Motor neuron (in vitro differentiated cells): ENCODE measurements at places on chromosomes 3 and 15. TPM values are rescaled to one million over a fixed set of nuclear protein-coding genes. Genes with fewer than 3 reads are reported as not detected.

The SEMA6D gene
- total RNA-seq: 296 and 322 TPM in 2 replicates

DNA sequence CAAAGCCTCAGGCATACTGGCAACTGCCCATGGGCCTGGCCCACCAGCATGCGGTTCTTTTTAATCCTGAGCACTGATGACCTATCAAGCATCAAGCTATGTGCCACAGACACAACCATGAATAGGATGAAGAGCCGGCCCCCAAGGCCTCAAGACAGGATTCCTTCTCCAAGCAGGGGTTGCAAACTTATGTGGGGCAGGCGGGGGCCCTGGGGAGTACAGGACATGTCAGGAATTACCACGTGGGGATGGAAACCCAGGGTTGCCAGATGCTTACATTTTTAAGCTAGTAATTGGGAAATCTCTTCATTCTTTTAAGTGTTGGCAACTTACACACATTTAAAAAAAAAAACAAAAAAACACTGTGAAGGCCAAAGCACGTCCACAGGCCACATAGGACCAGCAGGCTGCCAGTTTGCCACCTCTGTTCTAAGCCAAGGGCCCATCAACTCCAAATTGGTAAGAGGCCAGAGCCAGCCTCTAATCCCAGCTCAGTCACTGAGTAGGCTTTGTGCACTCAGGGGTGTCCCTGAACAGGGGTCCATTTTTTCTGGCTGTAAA is 32.8 kb downstream of the BDH1 start:
- ATAC-seq: no peak

The RARB gene
- 16.9 and 19.4 TPM in 2 replicates for total RNA-seq

The TMCO5A gene
- 0.06 TPM in 1 of 2 replicates, not detected in the other for total RNA-seq

- ATAC-seq: no peak
Observed at GRCh38 chr3:122077293-122078234, 22.4 kb downstream of the CD86 start.

- ATAC-seq: peak; percentile 93
Observed at GRCh38 chr15:22838292-22839042, at the start of gene NIPA2. TSS of gene NIPA2 (plus strand) at chr15:22838666. CDS start at chr15:22851732, 13,066 bp downstream.

The CEP152 gene
- 1.4 and 1.7 TPM in 2 replicates for total RNA-seq

- ATAC-seq: no peak
Observed at GRCh38 chr15:20106026-20106425, 435.6 kb downstream of the GOLGA6L6 start.

GRCh38 chr15:39320355-39320754 is 260.5 kb upstream of the THBS1 start:
- no peak for ATAC-seq

- peak; percentile 5 for ATAC-seq
Observed at GRCh38 chr15:84819291-84819768, 2.2 kb downstream of the ALPK3 start.

DNA sequence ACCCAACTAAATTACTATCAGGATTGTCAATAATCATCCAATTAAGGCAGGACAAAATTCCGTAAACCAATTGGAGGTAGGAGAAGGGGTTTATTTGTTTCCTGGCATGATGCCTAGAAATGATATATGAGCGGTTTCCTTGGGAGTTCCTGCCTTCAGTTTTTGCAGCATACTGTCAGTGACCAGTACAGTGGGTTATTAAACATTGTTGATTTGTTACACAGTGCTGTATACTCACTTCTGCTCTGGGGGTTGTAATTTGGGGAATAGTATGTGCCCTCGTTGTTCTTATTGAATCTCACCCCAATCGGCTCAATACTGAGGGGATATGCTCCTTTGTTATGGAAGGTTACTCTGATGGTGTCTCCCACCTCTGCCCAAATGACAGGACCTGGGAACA is 22.2 kb downstream of the CP start:
- ATAC-seq: no peak

The SOX2 gene
- total RNA-seq: 1.1 TPM in 1 of 2 replicates, not detected in the other

- ATAC-seq: no peak
Observed at GRCh38 chr15:69679623-69680228, 227.1 kb downstream of the RPLP1 start.

DNA sequence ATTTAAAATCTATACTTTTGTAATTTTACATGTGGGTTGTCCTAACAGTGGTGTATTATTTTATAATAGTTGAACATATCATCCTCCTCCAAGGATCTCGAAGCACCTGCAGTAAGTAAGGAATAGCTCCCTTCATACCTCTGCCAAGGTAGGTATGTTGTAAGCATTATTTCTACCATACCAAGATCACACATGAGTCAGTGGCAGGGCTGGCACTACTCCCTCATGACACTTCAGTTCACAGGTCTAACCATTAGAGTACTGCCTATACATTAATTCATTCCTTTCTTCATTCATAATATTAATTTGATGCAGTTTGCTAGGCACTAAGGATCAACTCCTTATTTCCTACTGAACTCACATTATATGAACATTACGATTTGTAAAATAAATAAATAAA is 11.9 kb upstream of the LEKR1 start:
- ATAC-seq: no peak

- ATAC-seq: peak; percentile 36
Observed at GRCh38 chr15:48331796-48332641, 790 bp downstream of the DUT start.

The IL12A gene
- 0.22 and 0.38 TPM in 2 replicates for total RNA-seq

GRCh38 chr15:75230551-75231371 is 27.4 kb upstream of the GOLGA6C start:
- ATAC-seq: no peak

DNA sequence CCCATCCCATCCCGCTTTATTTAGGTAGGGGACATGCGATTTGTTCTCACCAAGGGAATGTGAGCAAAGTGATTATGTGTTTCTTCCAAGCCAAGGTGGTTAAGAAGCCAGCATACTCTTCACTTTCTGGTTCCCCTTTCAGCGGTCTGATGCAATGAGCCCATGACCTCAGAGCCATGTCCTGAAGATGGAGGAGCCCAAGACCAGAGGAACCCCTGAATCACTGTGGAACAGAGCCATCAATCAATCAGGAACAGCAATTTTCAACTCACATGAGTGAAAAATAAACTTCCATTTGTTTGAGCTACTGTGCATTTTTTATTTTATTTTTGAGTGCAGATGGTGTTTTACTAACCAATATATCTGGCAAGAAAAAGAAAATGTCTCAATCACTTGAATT is 10.8 kb downstream of the THRB start:
- no peak for ATAC-seq

DNA sequence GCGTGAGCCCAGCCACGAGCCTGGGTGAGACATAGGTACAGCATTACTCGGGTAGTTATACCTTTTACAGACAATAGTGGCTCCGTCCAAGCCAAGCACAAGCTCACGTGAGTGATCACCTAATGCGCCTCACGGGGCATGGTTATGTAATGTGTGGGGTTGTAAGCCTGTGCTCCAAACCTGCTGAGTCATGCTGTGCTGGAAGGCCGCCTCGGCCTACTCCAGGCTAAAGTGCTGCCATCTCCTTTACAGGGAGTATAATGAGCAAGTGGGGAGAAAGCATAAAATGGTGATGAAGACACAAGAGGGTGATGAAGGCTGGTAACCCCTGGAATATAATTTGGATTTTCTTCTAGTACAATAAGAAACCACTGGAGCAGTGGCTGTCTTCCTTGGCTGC is 175.8 kb upstream of the STT3B start:
- ATAC-seq: no peak

The COLQ gene
- 3.1 and 3.3 TPM in 2 replicates for total RNA-seq

DNA sequence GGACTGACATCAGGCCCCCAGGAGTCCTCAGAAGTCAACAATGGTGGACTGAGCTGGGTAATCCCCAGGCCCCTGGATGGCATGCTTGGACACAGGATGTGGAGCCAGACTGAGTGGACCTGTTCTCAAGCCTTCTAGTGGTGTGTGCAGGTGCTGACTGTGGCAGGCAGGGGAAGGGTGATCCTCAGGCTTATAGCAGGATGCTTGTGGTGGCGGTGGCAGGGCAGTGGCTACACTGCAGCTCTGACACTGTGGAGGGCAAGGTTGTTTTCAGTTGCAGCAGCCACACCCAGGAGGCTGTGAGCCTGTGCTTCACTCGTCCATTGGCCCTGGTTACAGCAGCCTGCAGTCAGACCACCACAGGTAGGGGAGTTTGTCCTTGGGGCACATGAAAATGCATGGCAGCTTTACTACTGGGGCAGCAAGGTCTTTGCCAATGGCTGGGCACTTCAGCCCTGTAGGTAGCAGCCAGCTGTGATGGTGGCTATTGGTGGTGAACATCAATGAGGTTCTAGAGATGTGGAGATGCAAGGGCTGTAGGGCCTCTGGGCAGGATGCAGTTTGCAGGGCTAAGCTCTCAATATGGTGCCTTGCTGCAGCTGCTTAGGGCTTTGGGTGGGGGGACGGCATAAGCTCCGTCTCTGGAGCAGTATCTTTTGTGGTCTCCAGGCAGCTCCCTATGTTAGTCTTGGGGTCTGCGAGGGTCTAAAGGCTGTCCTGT is 17.5 kb upstream of the MYO5A start:
- peak; percentile 17 for ATAC-seq

DNA sequence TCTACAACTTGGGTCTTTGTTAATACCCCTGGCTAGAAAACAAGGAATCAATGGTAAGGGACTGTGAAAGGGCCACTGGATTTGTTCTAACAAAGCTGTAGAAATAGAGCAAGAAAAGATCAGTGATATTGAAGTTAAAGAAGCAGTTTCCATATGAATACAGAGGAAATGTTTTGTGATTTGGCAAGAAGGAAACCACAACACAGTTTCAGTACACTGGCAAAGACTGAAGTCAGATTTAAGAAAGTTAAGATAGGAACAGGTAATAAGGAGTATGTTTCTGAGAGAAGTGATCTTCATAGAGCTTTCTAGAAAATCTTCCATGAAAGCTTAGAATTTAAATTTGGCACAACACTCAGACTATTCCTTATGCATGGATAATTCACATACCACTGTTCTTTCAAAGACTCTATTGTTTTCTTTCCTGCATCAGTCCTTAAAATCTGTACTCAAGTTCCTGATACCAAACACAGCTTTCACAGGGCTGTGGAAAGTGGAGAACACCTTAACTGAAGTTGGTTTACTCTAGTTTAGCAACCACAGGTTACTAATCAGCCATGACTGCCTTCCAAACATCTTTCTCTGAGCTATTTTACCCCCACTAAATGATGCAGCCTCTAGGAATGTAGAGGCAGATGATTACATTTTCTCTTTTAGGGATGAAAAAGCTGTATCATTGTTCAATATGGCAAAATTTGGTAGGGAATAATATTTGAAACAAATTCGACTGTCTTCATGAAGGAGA is 32.4 kb upstream of the ALCAM start:
- no peak for ATAC-seq

DNA sequence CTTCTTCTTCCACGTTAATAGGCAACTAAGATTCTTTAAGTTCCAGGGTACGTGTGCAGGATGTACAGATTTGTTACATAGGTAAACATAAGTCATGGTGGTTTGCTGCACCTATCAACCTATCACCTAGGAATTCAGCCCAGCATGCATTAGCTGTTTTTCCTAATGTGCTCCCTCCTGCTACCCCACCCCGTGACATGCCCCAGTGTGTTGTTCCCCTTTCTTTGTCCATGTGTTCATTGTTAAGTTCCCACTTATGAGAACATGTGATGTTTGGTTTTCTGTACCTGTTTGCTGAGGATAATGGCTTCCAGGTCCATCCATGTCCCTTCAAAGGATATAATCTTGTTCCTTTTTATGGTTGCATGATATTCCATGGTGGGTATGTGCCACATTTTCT is 21.1 kb downstream of the GTF2A2 start:
- ATAC-seq: no peak

- no peak for ATAC-seq
Observed at GRCh38 chr3:169228522-169228921, 435.0 kb downstream of the MECOM start.

DNA sequence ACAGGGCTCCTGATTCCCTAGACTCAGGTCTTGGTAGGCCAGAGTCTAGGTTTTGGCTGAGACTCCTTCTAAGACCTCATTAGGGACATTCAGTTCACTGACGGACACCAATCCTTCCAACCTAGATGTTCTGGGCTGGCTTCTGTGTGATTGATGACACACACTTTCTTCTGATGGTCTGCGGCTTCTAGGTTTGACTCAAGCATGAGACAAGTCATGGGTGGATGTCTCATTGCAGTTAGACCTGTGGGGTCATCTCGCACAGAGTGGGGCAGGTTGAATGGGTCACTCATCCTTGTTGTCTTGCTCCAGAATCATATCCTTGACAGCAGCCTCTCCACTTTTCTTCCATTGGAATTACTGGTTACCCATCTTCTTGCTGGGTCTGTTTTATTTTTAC is 35.8 kb downstream of the ARNT2 start:
- ATAC-seq: no peak

DNA sequence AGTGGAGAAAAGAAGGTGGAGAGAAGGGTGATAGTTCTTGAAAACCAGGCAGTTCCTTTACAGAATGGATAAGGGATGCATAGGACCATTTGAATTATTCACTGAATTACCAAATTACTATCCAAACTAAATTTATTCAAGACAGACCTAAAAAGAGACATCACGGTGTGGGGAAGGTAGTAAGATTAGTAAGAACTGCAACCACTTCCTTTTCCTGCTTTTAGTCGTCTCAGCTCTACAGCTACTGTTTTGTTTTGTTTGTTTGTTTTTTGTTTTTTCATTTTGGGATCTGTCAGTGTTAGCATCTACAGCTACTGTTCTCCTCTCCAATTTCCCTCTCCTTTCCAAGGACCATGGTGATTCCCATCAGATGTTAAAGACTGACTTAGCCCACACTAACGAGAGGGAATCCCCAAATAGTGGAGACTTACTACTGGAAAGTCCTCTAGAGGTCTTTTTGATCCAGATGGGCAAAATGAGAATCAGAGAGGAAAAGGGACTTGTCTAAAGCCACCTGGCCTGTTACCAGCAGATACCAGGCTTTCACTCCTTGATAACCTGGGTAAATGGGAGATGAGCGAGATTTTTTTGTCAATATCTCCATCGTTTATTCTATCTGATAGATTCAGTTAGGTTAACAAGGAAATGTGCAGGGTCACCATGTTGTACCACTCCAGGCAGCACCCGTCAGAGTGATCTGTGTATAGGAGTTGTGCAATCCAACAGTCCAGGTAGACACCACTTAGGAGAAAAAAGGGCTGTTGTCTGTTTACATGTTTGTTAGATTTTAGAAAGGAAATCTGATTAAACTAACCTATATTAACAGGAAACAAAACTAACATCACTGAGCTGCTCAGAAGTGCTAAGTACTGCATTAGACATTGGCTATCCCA is 6.0 kb downstream of the HCLS1 start:
- ATAC-seq: no peak

- no peak for ATAC-seq
Observed at GRCh38 chr15:99706557-99707303, 26.5 kb downstream of the LYSMD4 start.

The EPHB3 gene
- total RNA-seq: 7.4 and 10.5 TPM in 2 replicates

DNA sequence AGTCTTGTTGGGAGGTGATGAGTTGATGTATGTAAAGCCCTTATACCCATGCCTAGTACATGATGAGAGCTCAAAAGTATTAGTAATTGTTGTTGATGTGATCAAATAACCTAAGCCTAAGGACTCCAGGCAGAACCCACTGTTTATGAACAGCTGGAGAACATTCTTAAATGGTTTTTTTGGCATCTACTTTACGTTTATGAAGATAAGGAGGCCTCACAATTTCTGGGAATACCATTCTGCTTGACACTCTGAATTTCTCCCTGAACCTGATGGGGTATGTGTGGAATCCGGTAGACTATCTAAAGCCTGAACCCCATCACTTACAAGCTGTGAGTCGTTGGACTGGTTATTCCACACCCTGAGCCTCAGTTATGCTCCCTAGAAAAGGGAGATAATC is 244.6 kb upstream of the WNT5A start:
- no peak for ATAC-seq

GRCh38 chr15:57217778-57218598 is 158.3 kb upstream of the CGNL1 start:
- peak; percentile 49 for ATAC-seq
